ENCODE measurements at places on chromosomes 5 and 9.

- DNase-seq = no peak
Measured at GRCh38 chr9:87077986-87078385, 130.7 kb upstream of the GAS1 start.

GRCh38 chr5:155616779-155617392 lies 603.3 kb downstream of the KIF4B start:
- peak; percentile 41 for DNase-seq

GRCh38 chr9:4519604-4520003 lies 29.3 kb downstream of the SLC1A1 start:
- no peak for DNase-seq

DNA sequence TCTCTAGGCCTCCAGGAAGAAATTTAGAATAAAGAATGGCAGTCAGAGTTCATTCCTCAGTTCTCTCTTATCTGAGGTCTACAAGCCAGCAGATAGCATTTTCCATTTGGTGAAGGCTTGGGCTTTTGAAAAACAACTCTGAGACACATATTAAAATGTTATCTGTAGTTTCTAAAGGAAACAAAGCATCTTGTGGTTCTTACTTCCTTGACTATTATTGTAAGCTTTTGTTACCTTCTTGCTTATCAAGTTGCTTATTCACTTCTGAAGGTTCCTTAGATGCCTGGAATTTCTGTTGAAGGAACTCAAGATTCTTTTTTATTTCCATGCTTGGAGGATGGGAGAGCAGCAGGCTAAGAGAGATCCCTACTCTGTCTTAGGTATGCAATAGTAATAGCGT lies 79.2 kb upstream of the MRPS30 start:
- DNase-seq = no peak

- no peak for DNase-seq
Measured at GRCh38 chr5:119032656-119033055, 38.2 kb upstream of the DMXL1 start.

- no peak for DNase-seq
Measured at GRCh38 chr5:83472213-83472507, 616 bp downstream of the VCAN start.
